ENCODE measurements at places on chromosomes 16 and 17.

GRCh38 chr16:84718-85406, 6.8 kb downstream of the MPG start:
- peak; percentile 89 for DNase-seq

DNA sequence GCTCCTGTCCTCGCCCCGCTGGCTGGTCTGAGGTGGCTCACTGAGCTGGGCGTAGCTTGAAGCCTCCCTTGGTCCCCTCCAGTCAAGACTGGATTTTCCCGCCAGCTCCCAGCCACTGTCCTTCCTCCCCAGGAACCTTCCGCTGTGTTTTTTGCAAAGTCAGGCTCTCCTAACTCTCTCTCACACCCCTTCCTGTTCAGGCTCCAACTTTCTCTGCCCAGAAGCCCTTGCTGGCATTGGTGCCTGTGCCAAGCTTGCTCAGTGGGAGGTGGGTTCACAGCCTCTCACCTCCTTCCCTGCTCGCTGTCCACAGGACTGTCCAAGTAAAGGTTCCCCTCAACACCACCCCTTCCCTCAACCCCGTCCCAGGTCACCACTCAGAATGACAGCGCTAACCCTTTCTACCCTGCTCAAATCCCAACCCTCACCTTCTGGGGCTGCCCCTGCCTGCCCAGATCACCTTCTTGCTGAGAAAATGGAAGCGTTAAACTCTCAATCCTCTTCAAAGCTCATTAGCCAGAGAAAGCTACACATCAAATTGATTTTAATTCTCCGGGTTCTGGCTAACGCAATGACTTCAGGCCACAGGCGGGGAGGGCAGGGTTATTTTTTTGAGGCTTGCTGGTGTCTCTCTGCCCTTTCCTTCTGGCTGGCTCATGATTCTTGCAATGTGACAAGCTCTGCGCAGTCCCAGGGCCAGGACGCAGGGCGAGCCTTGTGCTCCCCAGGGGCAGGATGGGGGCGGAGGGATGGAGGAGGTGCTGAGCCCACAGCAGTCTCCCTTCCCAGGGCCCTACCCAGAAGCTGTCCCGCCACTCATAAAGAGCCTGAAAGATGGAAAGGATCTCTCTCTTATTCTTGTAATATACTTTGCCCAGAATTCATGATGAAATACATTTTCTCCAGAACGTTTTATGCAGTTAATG, 357.2 kb upstream of the TNRC6C start:
- no peak for DNase-seq

GRCh38 chr16:85141491-85142128, 29.3 kb upstream of the CIBAR2 start:
- no peak for DNase-seq

- peak; percentile 90 for DNase-seq
Observed at GRCh38 chr16:57042157-57043111, 49.9 kb upstream of the CPNE2 start.

GRCh38 chr16:77499373-77500285, 64.8 kb upstream of the ADAMTS18 start:
- DNase-seq = no peak

DNA sequence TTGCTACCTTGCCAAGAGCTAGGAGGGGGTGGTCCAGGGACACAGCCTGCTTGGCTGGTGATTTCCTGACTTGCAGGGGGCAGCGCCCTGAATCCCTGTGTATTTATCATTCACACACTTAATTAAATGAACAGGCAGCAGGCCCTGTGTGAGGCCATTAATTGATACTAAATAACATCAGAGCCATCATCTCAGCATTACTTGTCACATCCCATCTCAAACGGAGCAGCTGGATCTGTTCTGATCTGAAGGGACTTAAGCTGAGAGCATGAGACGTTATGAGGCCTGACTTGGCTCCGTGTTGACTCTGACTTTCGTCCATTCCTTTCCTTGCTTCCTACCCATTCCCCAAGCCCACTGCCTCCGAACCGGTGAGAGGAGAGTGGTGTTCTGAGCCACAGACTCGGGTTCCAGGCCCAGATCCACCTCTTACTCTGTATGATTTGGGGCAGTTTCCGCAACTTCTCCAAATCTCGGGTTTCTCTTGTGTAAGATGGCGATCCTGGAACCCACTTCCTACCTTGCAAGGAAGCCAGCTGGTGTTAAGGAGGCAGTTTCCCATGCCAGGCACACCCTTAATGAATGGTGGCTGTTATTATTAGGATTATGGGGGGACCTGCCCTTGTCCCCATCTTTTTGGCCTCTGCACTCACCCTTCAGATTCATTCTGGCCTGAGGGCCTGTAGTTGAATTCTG, 33.8 kb downstream of the CACNA1G start:
- DNase-seq = no peak

DNA sequence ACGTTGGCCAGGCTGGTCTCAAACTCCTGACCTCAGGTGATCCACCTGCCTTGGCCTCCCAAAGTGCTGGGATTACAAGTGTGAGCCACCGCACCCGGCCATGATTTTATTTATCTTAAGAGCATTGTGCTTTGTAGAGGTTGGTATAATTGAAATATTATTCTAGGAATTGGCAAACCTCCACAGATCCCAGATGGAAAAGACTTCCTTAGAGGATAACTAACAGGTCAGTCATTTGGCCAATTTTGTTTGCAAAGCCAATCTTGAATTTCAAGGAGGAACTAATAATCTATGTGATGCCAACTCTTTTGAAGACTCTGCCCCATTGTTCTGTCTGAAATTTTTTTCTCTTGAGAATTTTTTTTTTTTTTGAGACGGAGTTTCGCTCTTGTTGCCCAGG, 46.7 kb upstream of the SLC5A10 start:
- no peak for DNase-seq

- no peak for DNase-seq
Observed at GRCh38 chr16:17365591-17366298, 105.0 kb downstream of the XYLT1 start.

DNA sequence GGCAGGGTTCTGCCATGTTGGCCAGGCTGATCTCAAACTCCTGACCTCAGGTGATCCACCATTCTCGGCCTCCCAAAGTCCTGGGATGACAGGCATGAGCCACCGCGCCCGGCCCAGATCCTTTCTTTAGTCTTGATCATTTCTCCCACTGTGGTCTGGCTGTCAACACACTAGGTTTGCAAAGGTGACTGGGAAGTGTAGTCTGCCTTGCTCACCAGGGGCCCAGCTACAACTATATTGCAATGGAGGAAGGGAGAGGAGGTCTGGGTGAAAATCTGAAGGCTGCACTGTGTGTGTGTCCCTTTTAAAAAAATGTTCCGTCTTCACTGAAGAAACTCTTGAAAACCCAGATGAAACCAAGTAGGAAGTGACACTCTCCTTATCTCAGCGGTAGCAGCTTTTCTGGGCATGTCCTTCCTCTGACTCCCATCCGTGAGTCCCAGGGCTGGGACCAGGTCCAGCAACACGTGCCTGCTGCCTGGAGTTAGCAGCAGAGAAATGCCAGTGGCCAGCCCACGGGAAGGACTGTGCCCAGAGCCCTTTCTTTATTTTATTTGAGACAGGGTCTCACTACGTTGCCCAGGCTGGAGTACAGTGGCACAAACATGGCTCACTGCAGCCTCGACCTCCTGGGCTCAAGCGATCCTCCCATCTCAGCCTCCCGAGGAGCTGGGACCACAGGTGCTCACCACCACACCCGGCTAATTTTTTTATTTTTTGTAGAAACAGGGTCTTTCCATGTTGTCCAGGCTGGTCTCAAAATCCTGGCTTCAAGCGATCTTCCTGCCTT, 17.8 kb upstream of the KIF19 start:
- no peak for DNase-seq

DNA sequence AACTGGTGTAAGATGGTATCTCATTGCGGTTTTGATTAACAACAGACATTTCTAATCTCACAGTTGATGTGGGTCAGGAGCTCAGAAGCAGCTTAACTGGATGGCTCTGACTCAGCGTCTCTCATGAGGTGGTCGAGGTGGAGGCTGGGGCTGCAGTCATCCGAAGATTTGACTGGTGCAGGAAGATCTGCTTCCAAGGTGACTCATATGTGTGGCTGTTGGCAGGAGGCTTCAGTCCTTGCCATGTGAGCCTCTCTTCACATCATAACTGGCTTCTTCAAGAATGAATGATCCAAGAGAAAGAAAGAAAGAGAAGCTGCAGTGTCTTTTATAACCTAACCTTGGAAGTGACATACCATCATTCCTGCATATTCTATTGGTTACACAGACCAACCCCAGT, 376.1 kb downstream of the SEC14L1 start:
- DNase-seq = no peak

DNA sequence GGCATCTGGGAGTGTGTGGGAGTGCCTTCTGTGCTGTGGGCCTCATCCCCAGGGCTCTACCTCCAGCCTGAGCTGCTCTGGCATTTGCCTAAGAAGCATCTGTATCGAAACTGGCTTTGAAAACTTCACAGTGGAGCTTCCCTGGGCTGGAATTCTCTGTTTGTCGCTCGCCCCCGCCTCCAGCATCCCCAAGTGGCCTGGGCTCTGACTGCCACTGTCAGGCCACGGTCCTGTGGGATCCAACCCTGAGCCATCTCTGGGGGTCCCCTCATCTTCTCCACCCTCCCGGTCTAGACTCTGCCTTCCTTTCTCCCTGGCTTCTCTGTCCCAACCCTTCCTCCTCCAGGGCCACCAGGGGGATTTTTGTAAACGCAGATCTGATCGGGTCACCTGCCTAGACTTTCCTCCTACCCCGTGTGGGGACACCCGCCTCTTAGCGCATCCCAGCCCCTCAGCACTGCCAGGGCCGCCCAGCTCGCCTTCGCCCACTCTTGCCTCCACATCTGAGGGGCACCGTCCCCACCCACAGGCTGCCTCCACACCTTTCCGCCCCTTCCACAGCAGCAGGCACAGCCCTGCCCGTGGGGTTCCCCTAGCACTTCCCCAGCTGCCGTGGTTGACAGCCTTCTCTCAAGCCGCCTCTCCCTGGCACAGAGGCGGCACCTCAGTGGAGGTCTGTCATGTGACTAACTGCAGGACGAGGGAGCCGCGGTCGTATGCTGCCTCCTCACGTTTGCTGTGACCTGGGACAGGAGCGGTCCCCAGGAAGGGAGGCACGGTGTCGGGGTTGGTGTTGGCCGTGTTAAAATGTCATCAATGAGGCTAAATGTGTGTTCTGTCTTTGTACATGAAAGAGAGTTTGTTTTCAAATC, 12.0 kb downstream of the TBC1D24 start:
- peak; percentile 76 for DNase-seq

GRCh38 chr17:13420878-13421277, 180.9 kb downstream of the HS3ST3A1 start:
- no peak for DNase-seq

GRCh38 chr17:69620363-69620762, 205.9 kb downstream of the MAP2K6 start:
- no peak for DNase-seq

DNA sequence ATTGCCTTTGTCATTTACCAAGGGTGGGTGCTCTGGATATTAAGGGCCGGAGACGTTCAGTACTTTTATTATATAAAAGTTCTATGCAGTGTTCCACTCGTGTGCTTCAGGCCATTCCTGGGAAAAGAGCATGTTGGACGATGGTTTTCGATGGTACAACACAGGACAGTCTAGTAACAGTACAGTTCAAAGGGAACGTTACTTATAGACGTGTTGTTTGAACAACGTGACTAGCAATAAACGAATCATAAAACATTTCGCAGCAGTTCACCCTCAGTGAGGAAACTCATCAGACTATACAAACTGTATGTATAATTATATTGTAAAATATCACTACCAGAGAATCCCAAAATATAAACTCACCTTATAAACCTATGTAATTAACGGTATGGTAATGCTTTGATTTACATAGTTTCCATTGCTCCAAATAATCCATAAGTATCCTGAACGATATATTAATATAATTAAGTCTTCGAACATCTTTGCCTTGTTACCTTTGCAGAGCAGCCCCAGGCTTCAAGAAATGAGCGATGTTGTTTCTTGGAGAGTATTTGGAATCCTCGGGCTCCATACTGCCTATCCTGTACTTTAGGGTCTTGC, 589 bp downstream of the NMT1 start:
- no peak for DNase-seq

DNA sequence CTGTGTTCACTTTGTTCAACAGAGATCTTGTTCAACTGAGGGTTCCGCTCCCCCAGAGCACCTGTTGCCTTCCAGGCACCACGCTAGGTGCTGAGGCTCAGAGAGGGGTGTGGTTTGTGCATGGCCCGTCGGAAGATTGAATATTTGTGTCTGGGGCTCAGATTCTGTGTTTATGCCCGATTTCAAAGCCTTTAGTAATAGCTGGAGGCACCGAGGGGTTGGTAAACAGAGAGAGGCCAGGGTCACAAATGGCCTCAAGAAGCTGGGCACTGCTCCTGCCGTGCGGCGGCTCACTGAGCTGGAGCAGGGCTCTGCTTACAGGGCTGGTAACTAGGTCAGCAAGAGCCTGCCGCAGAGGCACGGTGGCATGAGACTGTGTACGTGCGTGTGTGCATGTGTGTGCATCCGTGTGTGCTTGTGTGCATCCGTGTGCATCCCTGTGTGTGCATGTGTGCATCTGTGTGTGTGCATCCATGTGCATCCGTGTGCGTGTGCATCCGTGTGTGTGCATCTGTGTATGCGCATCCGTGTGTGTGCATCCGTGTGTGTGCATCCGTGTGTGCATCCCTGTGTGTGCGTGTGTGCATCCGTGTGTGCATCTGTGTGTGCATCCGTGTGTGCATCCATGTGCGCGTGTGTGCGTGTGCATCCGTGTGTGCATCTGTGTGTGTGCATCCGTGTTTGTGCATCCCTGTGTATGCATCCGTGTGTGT, 5.4 kb downstream of the ITGAE start:
- DNase-seq = peak; percentile 66

DNA sequence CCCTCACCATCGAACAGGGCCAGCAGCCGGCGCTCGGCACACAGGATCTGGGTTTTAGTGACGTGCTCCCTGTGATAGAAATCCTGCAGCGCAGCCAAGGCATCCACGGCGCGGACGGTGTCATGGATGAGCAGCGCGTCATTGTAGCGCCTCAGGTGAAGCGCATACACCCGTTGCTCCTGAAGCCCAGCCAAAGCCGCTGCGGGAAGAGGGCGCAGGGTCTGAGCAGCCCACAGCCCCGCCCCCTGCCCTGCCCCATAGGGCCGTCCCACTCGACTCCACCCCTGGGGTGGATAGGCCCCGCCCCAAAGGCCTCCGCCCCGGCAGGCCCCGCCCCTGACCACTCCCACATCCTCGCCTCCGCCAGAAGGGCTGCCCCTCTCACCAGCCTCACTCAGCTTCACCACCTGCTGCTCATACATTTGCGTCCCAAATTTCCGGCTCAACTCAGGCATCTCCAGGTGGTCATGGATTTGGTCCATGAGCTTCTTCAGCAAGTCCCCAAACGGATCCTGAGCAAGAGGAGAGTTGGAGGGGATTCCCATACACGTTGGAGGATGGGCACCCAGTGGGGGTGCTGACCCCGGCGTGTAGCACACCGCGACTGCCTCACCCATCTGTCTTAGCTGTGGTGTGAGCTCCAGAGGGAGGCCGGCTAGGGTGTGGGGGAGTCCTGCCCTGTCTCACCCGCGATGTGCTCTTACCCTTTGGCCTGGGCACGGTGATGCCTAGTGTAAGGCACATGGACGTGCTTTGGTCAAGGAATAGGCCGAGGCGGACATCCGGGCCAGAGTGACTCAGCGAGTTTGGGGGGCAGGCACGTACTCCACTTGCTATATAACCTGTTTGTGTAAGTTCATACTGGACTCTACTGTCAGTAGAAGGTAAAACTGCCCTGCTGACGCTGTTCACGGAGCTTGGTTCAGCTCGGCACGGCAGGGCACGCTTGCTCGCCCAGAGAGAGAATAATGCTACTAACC, 4.6 kb downstream of the DHX58 start:
- peak; percentile 95 for DNase-seq

GRCh38 chr16:50469121-50469743, 79.0 kb upstream of the NKD1 start:
- DNase-seq = no peak

GRCh38 chr16:78246559-78246958, 147.1 kb downstream of the WWOX start:
- DNase-seq = no peak

GRCh38 chr16:8936421-8936820, 27.3 kb downstream of the USP7 start:
- DNase-seq = peak; percentile 88
